ENCODE measurements at places on chromosomes 1 and 21. TPM values are rescaled to one million over a fixed set of nuclear protein-coding genes. Genes with fewer than 3 reads are reported as not detected.

Gene LRRC71
- total RNA-seq: not detected

Gene SERINC2
- 38.9 TPM for total RNA-seq

Gene ZBTB8OS
- total RNA-seq: 40.6 TPM

Gene NUDT4B
- 8.3 TPM for total RNA-seq

Gene CRABP2
- total RNA-seq: 248 TPM

Gene DCST1
- total RNA-seq: not detected

Gene G0S2
- total RNA-seq: 17.6 TPM

Gene STX12
- total RNA-seq: 66.7 TPM

Gene CELSR2
- total RNA-seq: 1.5 TPM

Gene DYNLT4
- not detected for total RNA-seq

Gene CRYBG2
- under 0.01 TPM for total RNA-seq

Gene PDE4B
- total RNA-seq: 13.7 TPM

Gene CD53
- not detected for total RNA-seq

All from smooth muscle cell of trachea (primary cell).